ENCODE measurements at places on chromosomes 1 and 21.

DNA sequence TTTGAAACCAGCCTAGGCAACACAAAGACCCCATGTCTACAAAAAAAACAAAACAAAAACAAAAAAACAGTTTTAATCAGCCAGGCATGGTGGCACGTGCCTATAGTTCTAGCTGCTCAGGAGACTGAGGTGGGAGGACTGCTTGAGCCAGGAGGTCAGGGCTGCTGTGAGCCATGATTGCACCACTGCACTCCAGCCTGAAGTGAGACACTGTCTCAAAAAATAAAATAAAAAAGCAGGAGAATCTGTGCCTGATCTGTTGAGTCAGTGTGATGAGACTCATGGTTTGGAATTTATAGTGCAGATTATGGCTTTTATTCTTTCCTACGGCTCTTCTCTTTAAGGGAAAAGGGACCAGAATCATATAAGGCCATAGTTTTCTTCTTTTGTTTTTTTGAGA lies 16.5 kb downstream of the TRIT1 start:
- DNase-seq: no peak

DNA sequence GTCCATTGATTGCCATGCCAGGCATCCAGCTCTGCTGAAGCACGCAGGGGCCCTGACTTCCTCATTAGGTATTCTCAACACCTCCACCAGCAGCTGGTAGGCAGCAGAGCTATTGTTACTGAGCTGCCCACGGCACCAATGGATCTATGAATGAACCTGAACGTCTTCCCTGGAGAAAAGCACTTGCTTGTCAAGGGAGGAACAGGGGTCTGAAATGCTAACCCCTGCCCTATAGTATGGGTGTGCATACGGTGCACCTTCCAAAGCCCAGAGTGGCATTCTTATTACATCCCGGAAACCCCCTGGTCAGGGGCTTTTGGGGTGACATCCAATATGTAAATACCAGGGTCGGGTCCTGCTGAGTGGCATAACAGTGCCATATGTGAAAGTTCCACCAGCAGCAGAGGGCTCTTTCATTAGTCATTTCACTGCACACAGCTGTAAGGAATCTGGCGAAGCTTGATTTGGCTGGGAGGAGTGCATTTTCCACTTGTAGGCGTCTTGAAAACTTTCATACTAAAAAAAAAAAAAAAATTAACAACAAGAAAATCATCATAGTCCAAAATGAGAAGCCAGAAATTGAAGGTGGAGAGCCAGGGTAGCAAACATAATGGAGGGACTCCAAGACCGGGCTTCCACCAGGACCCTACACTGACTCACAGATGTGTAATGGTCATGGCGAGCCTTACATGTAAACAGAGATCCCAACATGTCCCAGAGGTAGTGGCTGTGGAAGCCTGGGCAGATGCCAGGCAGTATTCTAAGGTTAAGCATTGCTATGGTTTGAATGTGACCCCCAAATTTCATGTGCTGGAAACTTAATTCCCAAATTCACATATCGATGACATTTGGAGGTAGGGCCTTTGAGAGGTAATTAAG lies 58.8 kb upstream of the PRDX6 start:
- DNase-seq: no peak

DNA sequence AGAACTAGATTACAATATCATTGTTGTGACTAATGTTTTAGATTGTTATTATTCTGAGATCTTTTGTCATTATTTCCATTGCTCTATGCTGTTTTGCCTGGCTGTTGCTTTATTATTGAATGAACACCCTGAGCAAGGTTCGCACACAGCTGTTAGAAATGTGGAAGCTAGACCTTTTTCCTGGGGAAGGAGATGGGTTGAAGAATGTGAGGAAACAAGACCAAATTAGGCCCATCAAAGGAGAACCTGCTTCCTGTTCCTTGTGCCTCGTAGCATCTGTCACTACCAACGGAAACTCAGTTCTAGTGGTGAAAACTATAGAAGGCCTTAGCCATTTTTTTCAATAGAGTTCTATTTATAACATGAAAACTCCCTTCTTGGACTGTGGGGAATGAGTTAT lies 68.7 kb downstream of the RGL1 start:
- DNase-seq: no peak

GRCh38 chr1:89757532-89757931 lies 63.3 kb upstream of the LRRC8D start:
- peak; percentile 20 for DNase-seq

- DNase-seq: no peak
Measured at GRCh38 chr1:2785631-2786328, 15.7 kb downstream of the TTC34 start.

- no peak for DNase-seq
Measured at GRCh38 chr1:180041582-180041981, 87.0 kb downstream of the CEP350 start.

DNA sequence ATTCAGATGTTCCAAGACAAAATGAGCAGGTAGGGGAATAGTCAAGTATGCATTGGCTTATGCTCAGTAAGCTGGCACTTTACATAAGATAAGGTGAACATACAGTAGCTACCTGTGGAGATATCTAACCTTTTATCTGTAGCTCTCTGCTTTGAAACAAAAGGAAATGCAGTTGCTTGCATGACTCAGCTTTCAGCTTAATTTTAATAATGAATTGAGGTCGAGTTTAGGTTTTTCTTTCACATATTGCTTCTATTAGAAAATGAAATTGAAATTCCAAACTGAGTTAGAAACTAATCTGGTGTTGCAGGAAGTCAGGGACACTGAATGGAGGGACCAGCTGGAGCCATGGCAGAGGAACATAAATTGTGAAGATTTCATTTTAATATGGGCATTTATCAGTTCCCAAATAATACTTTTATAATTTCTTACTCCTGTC lies 8.3 kb downstream of the FRRS1 start:
- no peak for DNase-seq

- no peak for DNase-seq
Measured at GRCh38 chr1:56156971-56157876, 422.1 kb downstream of the PLPP3 start.

DNA sequence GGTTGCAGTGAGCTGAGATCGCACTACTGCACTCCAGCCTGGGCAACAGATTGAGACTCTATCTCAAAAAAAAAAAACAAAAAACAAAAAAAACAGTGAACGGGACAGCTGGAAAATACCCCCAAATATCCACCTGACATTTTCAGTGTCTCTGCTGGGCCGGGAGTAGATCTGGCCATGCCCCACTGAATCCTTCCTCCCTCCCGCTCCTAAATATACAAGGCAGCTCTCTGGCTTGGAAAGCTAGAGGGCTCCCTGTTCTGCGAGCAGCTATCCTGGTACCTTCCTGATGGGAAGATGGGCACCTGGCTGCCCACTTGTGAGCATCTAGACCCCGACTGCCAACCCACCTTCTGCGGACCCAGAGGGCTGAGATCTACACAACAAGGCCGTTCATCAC lies 21.4 kb downstream of the SPSB1 start:
- DNase-seq: no peak

- no peak for DNase-seq
Measured at GRCh38 chr1:59997479-59998115, 71.0 kb upstream of the CYP2J2 start.

DNA sequence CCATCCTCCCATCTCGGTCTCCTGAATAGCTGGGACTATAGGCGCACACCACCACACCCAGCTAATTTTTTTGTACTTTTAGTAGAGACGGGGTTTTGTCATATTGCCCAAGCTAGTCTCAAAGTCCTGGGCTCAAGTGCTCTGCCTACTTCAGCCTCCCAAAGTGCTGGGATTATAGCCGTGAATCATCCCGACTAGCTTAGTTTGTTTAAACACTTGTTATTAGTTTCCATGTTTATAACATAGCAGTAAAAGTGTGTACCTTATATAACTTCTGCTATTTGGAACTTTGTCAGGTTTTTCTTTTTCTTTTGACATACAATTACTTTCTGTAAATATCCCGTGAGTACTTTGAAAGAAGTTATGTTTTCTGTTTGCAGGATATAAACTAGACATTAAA lies 60.6 kb upstream of the C1orf21 start:
- DNase-seq: no peak

Measured in CD4-positive, alpha-beta T cell (primary cell).